ENCODE measurements at places on chromosomes 7 and 10.

DNA sequence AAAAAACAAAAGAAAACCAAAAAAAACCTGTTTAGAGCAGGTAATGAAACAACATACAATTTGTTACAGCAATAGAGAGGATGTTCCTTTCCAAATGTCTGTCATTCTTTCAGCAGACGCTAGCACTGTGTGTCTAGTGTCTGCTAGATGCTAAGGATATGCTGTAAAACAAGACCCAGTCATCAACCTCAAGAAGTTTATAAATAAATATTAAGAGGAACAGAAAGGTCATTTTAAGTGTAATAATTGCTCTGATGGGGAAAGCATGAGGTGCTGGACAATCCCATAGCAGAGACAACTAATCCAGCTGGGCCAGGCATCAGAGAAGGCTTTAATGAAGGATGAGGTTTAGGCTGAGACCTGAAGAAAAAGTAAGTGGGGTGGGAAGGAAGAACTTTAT, 23.3 kb upstream of the ASCC1 start:
- no peak for DNase-seq

GRCh38 chr7:66100408-66101050, 14.1 kb upstream of the CRCP start:
- no peak for DNase-seq

DNA sequence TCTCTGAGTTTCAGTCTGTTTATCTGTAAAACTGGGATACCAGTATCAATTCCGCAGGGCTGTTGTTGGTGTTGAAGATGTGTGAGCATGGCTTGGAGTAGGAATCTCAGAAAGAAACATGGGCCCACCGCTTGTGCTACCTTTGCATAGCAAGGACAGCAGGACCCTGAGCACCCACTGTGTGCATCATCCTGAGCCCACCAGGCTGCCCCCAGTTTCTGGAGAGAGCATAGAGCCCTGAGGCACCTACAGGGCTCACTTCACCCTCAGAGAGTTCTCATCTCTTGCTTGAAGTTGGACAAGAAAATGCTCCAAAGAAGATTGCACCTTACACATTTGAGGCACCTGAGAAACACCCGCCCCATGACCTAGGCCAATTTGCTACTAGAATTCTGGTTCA, 12.9 kb downstream of the PRLHR start:
- DNase-seq, result no peak

- no peak for DNase-seq
Observed at GRCh38 chr10:133411523-133412380, 12.7 kb downstream of the SPRN start.

- peak; percentile 26 for DNase-seq
Observed at GRCh38 chr10:62805231-62806099, 945 bp downstream of the ADO start.

- DNase-seq, result no peak
Observed at GRCh38 chr7:107450970-107451369, 18.9 kb upstream of the GPR22 start.

GRCh38 chr7:98233219-98234070, 18.6 kb downstream of the TECPR1 start:
- no peak for DNase-seq

DNA sequence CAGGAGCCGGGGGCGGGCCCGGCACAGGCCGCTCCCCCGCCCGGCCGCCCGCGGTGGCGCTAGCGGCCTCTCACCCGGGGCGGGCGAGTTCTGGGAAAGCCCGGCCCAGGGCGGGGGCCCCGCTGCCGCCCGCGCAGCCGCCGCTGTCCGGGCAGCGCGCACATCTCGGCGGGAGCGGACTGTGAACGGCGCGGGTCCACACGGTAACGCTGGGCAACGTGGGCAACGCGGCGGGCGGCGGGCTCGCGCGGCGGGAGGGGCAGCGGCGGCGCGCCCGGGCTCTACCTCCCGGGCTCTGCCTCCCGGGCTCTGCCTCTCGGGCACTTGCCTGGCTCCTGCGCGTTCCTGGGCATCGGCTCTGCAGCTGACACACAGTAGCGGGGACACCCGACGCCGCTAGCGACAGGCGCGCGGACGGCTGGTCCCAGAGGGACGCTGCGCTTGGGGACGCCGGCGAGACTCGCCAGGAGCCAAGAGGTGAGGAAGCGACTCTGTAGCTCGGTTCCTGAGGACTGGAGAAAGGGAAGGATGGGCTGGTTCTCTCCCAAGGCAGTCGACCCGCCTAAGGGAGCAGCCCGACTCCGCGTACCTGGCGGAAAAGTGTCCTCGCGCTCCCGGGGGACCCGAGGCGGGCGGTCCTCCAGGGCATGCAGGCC, at the start of gene PLCE1:
PLCE1 (plus strand) TSS at position 150 of the 656 bp plus-strand sequence. CDS start 37,116 bp downstream, outside the sequence.
- no peak for DNase-seq
